HAP-1 (cell line): ENCODE measurements at places on chromosomes 1 and 21.
A peak's percentile ranks its signal among the peaks of the same experiment; 100 is the strongest.

DNA sequence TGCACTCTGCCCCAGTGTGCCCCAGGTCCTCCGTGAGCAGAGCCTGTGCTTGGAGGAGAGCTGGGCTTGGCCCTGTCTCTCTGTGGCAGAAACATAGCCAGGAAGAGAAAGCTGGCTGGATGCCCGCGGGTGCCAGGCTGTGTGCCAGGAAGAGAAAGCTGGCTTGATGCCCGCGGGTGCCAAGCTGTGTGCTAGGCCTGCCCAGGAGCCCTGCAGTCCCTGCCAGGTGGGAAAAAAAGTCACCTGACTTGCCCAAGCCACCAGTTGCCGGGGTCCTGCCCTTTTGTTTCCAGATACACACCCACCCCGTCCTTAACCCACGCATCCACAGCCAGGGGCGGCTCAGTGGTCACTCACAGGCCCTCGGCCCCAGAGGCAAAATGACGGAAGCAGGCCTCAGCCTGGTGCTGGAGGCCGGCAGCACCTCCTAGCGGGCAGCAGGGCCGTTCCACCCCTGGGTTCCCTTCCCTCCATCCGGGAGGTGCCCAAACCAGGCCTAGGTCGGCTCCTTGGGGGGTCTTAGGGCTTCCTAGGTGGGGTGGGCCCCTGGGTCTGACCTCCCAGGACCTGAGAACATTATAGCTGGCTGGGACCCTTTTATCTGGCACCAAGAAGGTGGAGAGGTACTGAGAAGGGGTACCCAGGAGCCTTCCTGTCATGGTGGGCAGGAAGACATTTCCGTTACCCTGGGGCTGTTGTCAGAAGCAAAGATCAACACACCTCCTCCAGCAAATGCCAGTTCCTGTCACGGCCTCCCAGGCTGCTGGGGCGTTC lies 9.1 kb downstream of the ITGB2 start:
- DNase-seq = no peak

GRCh38 chr1:156747742-156748669 lies 3.5 kb downstream of the HDGF start:
- DNase-seq = no peak

- no peak for DNase-seq
Measured at GRCh38 chr1:99445486-99445885, 181.2 kb downstream of the PLPPR4 start.

GRCh38 chr1:216073793-216074595 lies 349.3 kb downstream of the USH2A start:
- no peak for DNase-seq

DNA sequence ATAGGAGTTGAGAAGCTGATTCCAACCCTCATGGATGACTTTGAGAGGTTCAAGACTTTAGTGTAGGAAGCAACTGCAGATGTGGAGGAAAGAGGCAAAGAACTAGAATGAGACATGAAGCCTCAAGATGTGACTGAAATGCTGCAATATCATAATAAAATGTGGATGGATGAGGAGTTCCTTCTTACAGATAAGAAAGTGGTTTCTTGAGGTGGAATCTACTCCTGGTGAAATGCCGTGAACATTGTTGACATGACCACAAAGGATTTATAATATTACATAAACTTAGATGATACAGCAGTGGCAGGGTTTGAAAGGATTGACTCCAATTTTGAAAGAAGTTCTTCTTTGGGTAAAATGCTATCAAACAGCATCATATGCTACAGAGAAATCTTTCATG lies 28.8 kb downstream of the LTN1 start:
- no peak for DNase-seq

- DNase-seq = no peak
Measured at GRCh38 chr1:33322870-33323585, 2.1 kb upstream of the A3GALT2 start.

GRCh38 chr1:157069601-157070000 lies 24.1 kb upstream of the ARHGEF11 start:
- no peak for DNase-seq

DNA sequence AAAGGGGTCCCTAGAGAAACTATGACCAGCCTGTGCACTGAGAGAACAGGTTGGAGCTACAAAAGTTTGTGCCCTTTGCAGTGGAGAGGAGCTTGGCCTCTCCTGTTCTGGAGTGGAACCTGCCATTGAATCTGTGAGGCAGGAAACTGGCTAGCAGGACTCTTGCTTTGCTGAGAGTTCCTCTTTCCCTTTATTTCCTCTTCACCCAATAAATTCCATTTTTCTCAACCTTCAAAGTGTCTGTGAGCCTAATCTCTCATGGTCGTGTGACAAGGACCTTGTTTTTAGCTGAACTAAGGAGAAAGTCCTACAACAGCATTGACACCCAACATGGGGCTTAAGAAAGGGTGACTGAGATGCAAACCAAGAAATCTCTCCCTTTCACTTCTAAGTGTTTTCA lies 42.7 kb upstream of the FASLG start:
- no peak for DNase-seq

GRCh38 chr1:66523562-66523961 lies 10.4 kb upstream of the SGIP1 start:
- DNase-seq = no peak

GRCh38 chr21:25857308-25858074 lies 122.7 kb downstream of the GABPA start:
- no peak for DNase-seq

GRCh38 chr1:174800876-174801275 lies 198.9 kb upstream of the CACYBP start:
- DNase-seq = no peak

GRCh38 chr1:60431593-60431992 lies 358.0 kb upstream of the C1orf87 start:
- no peak for DNase-seq

- DNase-seq = peak; percentile 46
Measured at GRCh38 chr1:246639732-246640131, 73.5 kb downstream of the CNST start.

- no peak for DNase-seq
Measured at GRCh38 chr1:169650551-169650950, 20.6 kb upstream of the SELP start.

DNA sequence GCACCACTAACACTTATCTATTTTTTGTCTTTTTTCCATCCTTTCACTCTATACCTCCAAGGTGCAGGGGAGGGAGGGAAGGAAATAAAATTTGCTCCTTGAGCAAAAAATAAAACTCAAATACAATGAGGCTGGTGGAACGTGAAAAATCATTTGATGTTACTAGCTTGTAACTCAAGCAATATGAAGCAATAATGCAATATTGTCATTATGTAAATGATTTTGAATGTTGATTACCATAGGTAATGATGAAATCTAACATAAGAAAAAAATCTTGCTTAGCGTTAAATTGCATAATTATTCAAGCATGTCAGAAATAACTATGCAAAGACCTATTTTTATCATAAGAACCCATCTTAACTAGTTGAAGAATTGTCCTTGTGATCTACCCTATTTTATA lies 277.7 kb downstream of the KCTD3 start:
- DNase-seq = no peak

DNA sequence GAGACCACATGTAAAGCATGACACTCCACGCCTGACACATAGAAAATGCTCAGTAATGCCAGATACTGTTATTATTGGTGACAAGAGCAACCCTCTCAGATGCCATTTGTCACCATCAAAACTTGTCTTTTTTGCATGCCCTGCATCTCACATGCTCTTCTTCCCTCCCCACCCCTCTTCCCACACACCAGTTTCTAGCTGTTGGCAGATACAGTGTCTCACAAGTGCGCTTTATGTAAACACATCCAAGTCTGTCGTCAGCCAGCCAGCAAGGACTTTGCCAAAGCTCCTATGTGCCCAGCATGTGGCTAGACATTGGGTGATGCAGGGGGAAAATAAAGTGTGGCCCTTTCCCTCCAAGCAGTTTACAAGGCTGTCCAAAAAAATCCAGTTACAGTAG lies 44.9 kb upstream of the EPHA8 start:
- DNase-seq = no peak

DNA sequence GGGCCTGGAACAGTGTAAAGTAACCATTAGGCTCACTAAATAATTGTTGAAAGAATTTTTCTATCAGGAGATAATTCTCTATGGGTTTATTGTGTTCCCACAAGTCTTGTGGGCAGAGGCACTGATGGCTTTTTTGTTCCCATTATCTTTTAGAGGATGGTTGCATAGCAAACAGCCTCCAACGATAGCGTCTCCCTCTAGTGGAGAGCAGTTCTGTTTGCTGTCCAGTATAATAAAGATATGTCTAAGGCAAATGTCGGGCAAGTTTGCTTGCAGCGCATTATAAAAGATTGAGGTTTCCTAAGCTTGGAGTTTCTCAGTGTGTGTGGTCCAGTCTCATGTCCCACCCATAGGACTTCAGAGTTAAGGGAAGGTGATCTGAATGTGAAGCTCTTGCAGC lies 1.3 kb upstream of the SLC6A17 start:
- DNase-seq = no peak

DNA sequence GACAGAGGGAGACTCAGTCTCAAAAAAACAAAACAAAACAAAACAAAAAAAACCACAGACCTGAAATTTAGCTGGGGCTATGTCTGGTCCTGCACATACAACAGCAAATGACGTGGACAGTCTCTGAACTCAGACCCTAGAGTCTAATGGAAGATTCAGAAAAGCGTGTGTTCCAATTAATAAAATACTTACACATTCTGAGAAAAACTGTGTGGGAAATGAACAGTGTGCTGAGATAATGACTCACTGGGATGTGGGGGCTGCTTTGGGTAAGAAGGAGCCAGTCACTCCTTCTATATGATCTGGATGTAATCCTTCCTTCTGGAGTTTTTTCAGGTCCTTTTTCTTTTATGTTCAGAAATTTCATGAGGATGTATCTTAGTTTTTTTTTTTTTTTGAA lies 29.4 kb downstream of the CLDN14 start:
- no peak for DNase-seq

- DNase-seq = no peak
Measured at GRCh38 chr21:44370027-44370735, 16.8 kb downstream of the TRPM2 start.

GRCh38 chr1:59678493-59679228 lies 136.1 kb upstream of the HOOK1 start:
- no peak for DNase-seq

DNA sequence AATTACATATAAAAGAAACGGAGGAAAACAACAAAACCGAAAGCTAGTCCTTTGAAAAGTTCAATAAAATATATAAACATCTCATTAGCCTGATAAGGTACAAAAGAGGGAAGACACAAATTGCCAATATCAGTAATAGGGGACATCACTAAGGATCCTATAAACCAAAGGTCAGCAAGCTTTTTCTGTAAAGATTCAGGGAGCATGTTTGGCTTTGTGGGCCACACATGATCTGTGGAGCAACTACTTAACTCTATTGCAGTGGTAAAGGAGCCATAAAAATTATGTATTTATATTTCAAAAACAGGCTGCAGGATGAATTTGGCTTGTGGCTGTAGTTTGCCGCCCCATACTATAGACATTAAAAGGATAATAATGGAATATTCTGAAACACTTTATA lies 5.5 kb upstream of the NSUN4 start:
- DNase-seq = no peak
